Muscle of leg (tissue), 16 donors: ENCODE measurements at places on chromosomes 7 and 10. TPM values are rescaled to one million over a fixed set of nuclear protein-coding genes. Genes with fewer than 3 reads are reported as not detected.

NPSR1 gene
- total RNA-seq: 0.31 TPM

CLDN3 gene
- total RNA-seq: 0.13 TPM

SLC26A4 gene
- 0.75 TPM for total RNA-seq

CALCR gene
- 9.4 TPM for total RNA-seq

DMBT1 gene
- under 0.01 TPM for total RNA-seq

H2BK1 gene
- total RNA-seq: not detected

- H3K4me1 ChIP-seq: peaks cover 2% of the 10 kb centered on the region
- DNase-seq: no peak
- H3K4me3 ChIP-seq: no peak overlapping the region
- no peak overlapping the region for H3K27ac ChIP-seq
- H3K27me3 ChIP-seq: no peaks in the 10 kb centered on the region
- no peaks in the 10 kb centered on the region for H3K36me3 ChIP-seq
Observed at GRCh38 chr10:88413412-88413811, 169.7 kb downstream of the RNLS start.

- H3K27ac ChIP-seq: no peak overlapping the region
- no peaks in the 10 kb centered on the region for H3K36me3 ChIP-seq
- no peaks in the 10 kb centered on the region for H3K27me3 ChIP-seq
- peaks cover 23% of the 10 kb centered on the region for H3K4me1 ChIP-seq
Observed at GRCh38 chr7:47836503-47837202, 111.6 kb downstream of the PKD1L1 start.

DNA sequence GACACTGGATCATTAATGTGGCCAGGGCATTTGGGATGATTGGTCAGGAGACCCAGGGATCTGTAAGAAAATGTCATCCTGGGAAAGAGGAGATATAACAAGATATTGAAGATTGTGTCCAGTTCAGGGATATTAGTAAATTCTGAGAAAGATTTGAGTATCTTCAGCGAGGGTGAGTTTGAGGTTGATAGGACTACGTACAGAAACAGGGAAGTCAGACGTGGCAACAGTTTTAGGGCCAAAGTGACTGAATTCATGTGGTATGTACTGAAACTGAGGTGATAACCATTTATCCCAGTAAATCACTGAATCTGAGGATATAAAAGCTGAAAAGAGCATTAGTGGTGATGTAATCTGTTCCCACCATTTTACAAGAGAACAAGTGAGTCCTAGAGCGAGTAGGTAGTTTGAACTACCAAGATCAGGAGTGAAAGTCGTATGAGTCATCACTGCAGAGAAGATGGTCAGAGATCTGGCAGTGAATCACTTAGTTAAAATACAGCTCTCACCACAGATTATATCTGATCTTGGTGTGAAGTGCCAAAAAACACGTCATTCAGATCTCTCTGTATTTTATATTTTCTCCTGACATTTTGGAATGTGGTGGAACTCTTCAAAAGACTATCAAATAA lies 220.5 kb downstream of the CDK14 start:
- peak overlapping the region; percentile 65 for H3K27ac ChIP-seq
- no peaks in the 10 kb centered on the region for H3K27me3 ChIP-seq
- DNase-seq: peak; percentile 83
- no peak overlapping the region for H3K4me3 ChIP-seq
- peaks cover 3% of the 10 kb centered on the region for H3K4me1 ChIP-seq
- no peaks in the 10 kb centered on the region for H3K36me3 ChIP-seq

GRCh38 chr10:51654918-51655317 lies 44.5 kb downstream of the CSTF2T start:
- no peaks in the 10 kb centered on the region for H3K36me3 ChIP-seq
- H3K27me3 ChIP-seq: no peaks in the 10 kb centered on the region

DNA sequence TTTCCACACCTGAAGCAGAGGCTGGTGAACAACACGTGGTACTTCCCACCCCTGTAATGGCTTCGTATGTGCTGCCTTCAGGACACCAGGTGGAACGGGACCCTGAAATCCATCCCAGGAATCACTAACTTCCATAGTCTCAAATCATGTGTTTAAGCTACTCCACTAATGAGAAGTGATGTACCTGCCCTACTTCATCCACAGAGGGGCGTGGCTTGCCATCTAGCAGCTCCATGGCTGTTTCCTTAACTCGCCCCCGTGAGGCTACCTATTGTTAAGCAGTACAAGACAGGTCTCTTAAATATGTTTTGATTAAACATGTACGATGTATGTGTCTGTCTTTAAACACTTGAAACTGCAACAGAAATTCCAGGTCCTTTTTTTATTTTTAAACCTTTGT lies 31.8 kb downstream of the ARL3 start:
- peaks cover 24% of the 10 kb centered on the region for H3K36me3 ChIP-seq
- no peak for DNase-seq
- H3K4me1 ChIP-seq: peaks cover 23% of the 10 kb centered on the region

GRCh38 chr7:47602272-47603004 lies 20.5 kb upstream of the TNS3 start:
- peaks cover 14% of the 10 kb centered on the region for H3K4me1 ChIP-seq
- H3K27ac ChIP-seq: no peak overlapping the region
- DNase-seq: no peak
- no peaks in the 10 kb centered on the region for H3K27me3 ChIP-seq
- H3K4me3 ChIP-seq: no peak overlapping the region
- no peaks in the 10 kb centered on the region for H3K36me3 ChIP-seq

DNA sequence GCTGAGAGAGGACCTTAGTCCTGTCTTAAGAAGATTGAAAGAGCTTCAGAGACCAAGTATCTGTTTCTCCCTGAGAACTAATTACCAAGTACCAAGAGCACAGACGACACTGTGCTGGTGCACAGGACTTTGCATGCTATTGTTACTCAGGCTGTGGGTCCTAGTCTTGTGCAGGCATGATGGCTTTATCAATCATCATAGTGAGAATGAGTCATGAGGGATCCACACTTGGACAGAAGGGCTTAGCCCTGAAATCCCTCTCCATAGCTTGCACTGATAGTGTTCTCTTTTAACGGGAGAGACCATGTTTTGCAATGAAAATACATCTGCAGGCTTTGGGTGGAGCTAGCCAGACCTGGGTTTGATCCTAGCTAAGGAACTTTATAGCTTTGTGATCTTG lies 93.3 kb downstream of the SORCS3 start:
- no peaks in the 10 kb centered on the region for H3K36me3 ChIP-seq
- H3K27ac ChIP-seq: no peak overlapping the region
- no peaks in the 10 kb centered on the region for H3K4me1 ChIP-seq

DNA sequence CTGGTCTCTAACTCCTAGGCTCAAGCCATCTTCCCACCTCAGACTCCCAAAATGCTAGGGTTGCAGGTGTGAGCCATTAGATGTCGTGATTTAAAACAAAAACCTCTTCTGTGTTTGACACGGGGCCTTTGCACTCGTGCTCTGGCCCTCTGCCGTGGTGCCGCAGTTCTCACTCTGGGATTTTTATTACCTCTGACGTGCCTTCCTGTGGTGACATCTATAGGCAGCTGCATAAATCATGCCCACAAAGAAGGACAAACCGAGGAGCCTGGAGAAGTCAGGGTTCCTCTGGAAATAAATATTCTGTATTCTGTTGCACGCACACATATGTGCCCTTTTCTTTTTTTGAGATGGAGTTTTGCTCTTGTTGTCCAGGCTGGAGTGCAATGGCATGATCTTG lies 25.9 kb upstream of the OCM start:
- H3K4me1 ChIP-seq: no peaks in the 10 kb centered on the region
- H3K27me3 ChIP-seq: no peaks in the 10 kb centered on the region
- DNase-seq: no peak
- H3K36me3 ChIP-seq: no peaks in the 10 kb centered on the region

DNA sequence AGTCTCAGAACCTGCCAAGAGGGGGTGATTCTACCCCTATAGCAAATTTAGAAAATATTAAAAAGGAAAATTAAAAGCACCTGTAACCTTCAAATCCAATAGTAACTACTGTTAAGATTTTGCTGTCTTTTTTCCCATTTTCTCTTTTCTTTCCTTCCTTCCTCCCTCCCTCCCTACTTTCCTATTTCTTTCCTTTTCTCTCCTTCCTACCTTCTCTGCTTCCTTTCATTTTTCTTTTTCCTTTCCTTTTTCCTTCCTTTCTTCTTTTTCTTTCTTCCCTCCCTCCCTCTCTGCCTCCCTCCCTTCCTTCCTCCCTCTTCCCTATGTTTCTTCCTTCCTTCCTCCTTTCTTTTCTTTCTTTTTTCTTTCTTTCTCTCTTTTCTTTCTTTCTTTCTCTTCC lies 120.2 kb upstream of the KCTD7 start:
- no peak overlapping the region for H3K4me3 ChIP-seq
- H3K27ac ChIP-seq: no peak overlapping the region
- H3K36me3 ChIP-seq: no peaks in the 10 kb centered on the region
- no peak for DNase-seq

- peaks cover 5% of the 10 kb centered on the region for H3K4me1 ChIP-seq
- H3K36me3 ChIP-seq: no peaks in the 10 kb centered on the region
Observed at GRCh38 chr10:104449391-104449790, 95.8 kb downstream of the CFAP58 start.

DNA sequence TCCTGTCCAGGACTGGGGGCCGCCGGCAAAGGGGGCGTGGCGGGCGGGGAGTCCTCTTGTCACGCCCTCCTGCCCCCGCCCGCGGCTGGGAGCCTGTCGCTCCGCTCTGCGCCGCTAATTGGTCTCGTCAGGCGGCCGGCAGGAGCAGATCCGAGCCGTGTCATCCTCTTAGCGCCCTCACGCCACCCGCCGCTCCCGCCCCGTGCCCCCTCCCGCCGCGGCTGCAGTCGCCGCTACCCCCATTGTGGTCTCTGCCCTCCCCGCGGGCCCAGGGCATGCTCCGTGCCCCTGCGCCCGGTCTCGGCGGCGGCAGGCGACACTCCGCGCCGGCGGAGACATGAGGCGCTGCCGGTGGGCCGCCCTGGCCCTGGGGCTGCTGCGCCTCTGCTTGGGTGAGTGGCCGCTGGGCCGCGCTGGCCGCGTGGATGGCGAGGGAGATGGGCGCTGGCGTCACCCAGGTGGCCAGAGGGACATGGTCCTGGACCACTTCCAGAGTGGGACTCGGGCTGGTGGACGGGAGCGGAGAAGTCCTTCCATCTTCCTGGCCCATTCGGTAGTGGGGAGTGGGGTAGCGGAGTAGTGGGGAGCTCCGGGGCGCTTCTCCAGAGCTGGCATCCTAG lies at the start of gene CDHR1:
CDHR1 (plus strand) TSS at position 114 of the 620 bp plus-strand sequence; CDS start at position 338, 224 bp downstream.
- peak; percentile 26 for DNase-seq
- H3K27ac ChIP-seq: no peak within 1 kb of the TSS
- peak within 1 kb of the TSS; percentile 33 for H3K4me3 ChIP-seq
- peaks cover 58% of the 10 kb centered on the region for H3K27me3 ChIP-seq
- H3K36me3 ChIP-seq: no peaks in the 10 kb centered on the region

GRCh38 chr10:66805612-66806011 lies 120.2 kb upstream of the LRRTM3 start:
- H3K27me3 ChIP-seq: no peaks in the 10 kb centered on the region
- no peak for DNase-seq
- H3K27ac ChIP-seq: no peak overlapping the region
- no peaks in the 10 kb centered on the region for H3K36me3 ChIP-seq
- H3K4me1 ChIP-seq: no peaks in the 10 kb centered on the region
- no peak overlapping the region for H3K4me3 ChIP-seq

- H3K4me3 ChIP-seq: no peak overlapping the region
- H3K4me1 ChIP-seq: peaks cover 4% of the 10 kb centered on the region
- H3K27ac ChIP-seq: no peak overlapping the region
- no peak for DNase-seq
Observed at GRCh38 chr10:23200997-23201652, 9.0 kb downstream of the PTF1A start.

GRCh38 chr10:43314626-43315495 lies 48.0 kb upstream of the RASGEF1A start:
- no peak for DNase-seq
- no peaks in the 10 kb centered on the region for H3K36me3 ChIP-seq
- no peak overlapping the region for H3K4me3 ChIP-seq
- H3K27ac ChIP-seq: no peak overlapping the region
- H3K27me3 ChIP-seq: no peaks in the 10 kb centered on the region

DNA sequence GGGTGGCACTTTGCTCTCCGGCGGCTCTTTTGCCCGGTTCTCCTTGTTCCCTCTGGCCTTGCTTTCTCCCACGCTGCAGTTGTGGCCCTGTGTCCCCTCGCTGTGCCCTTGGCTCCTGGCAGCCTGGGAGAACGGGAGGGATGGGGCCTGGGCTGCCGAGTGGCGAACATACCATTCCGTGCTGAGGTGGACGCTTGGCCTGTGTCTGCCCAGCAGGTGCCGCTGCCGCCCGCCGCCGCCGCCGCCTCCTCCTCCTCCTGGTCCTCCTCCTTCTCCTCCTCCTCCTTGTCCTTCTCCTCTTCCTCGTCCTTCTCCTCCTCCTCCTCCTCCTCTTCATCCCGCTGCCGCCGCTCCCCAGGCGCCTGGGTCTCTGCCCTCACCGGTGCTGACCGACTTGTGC lies 36.0 kb downstream of the AGAP3 start:
- no peaks in the 10 kb centered on the region for H3K27me3 ChIP-seq
- no peak for DNase-seq
- peaks cover 72% of the 10 kb centered on the region for H3K36me3 ChIP-seq
- H3K4me3 ChIP-seq: no peak overlapping the region
- no peak overlapping the region for H3K27ac ChIP-seq
- H3K4me1 ChIP-seq: peaks cover 31% of the 10 kb centered on the region

DNA sequence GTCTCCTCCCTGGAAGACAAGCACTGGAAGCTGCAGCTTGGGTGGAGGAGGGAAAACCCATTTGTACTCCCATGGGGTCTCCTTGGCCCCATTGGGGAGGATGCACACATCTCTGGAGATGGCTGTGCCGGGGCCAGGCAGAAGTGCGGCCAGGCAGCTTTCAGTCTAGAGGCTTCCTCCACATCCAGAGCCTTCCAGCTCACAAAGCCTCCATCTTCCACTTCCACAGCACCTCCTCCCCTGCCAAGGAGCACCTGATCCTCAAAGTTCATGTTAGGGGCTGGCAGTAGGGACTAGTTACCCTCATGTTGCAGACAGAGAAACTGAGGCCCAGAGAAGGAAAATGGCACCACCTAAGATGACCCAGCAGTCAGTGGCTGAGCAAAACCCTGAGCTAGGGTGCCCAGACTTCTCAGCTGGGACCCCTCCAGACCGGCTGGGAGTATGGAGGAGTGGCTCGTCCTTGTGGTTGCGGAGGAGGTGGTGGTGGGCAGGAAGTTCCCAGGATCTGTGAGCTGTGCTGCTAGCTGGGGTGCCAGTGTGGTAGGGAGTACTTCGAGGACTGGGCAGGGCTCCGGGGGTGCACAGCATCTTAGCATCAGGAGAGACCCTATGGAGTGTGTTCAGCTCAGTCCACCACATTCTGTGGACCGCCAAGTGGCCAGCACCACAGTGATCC lies 44.2 kb downstream of the ADCYAP1R1 start:
- H3K4me1 ChIP-seq: peaks cover 15% of the 10 kb centered on the region
- DNase-seq: no peak
- no peak overlapping the region for H3K4me3 ChIP-seq
- H3K27me3 ChIP-seq: no peaks in the 10 kb centered on the region
- no peak overlapping the region for H3K27ac ChIP-seq

- no peak for DNase-seq
- no peaks in the 10 kb centered on the region for H3K27me3 ChIP-seq
- no peak overlapping the region for H3K27ac ChIP-seq
- no peak overlapping the region for H3K4me3 ChIP-seq
- H3K36me3 ChIP-seq: peaks cover 14% of the 10 kb centered on the region
- peaks cover 5% of the 10 kb centered on the region for H3K4me1 ChIP-seq
Observed at GRCh38 chr10:129769381-129770116, 194.5 kb downstream of the EBF3 start.
